Left lung (tissue), 14 donors: ENCODE measurements at places on chromosomes 1 and 21.

DNA sequence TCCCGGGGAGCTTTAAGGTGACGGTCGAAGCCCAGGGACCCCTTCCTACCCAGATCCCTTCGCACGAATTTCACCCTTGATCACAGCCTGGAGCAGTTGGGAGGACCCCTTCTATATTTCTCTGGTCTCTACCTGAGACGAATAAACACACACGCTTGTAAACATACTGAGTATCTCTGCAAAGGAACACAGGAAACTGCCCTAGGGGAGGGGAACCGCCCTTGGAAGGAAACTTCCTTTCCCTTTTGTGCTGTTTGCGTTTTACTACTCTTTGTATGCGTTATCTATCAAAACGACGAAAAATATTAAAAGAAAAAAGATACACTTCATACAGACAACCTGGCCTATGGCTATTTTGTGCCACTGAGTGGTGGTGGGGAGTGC, 750 bp downstream of the NECAP2 start:
- DNase-seq, result no peak

- DNase-seq, result no peak
These were observed 62.8 kb downstream of the NGF start for GRCh38 chr1:115275216-115275615.

DNA sequence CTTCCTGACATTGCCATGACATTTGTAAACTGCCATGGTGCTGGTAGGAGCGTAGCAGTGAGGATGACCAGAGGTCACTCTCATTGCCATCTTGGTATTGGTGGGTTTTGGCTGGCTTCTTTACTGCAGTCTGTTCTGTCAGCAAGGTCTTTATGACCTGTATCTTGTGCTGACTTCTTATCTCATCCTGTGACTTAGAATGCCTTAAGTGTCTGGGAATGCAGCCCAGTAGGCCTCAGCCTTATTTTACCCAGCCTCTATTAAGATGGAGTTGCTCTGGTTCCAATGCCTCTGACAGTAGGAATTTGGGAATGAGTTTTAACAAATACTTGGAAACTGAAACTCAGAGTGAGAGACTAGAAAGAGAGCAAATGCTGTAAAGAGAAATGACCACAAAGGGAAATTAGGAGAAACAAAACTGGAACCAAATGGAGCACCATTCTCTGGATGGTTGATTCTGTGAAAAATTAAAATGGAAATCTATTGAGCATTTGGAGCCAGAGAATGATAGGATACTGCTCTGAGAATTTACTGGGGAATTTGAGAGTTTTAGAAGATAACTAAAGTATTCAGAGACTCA, 50.1 kb upstream of the RHOU start:
- DNase-seq, result no peak

GRCh38 chr1:171780583-171781175, 781 bp upstream of the METTL13 start:
- no peak for DNase-seq

- no peak for DNase-seq
These were observed 19.6 kb downstream of the SCMH1 start for GRCh38 chr1:41222496-41222895.

DNA sequence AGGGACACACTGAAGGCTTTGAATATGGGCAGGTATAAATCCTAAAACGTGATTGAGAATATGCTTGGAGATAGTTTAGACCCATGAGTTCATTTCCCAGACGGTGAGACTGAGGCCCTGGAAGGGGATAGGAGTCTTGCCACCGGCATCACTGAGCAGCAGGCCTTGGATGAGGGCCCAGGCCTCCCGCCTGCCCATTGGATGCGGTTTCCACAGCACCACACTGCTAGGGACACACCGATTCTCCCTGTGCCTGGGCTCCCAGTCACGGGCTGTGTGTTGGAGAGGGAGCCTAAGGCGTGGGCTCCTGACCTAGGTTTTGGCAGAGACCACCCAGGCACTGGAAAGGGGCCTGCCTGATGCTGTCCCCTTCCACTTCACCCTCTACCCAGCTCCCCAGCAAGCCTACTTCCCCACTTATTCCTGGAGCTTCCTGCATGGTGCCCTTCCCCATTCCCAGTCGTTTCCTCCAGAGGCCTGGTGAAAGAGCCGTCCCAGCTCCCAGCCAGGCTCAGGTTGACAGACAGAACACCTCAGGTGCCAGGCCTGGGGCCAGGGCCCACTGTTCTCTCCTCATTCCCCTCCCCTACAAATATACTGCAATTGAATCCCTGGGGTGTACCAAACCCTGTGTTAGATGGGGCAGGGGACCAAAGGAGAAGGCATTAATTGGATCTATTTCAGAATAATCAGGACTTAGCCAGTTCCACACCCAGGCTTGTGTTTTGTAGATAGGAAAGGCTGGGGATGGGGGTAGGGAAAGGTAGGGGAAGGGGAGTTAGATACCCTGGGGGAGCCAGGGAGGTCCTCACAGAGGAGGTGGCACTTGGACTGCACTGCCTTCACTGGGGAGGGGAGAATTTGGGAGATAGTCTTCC, 3.4 kb downstream of the FOXO6 start:
- no peak for DNase-seq

GRCh38 chr1:29341936-29342335, 105.6 kb downstream of the PTPRU start:
- no peak for DNase-seq

DNA sequence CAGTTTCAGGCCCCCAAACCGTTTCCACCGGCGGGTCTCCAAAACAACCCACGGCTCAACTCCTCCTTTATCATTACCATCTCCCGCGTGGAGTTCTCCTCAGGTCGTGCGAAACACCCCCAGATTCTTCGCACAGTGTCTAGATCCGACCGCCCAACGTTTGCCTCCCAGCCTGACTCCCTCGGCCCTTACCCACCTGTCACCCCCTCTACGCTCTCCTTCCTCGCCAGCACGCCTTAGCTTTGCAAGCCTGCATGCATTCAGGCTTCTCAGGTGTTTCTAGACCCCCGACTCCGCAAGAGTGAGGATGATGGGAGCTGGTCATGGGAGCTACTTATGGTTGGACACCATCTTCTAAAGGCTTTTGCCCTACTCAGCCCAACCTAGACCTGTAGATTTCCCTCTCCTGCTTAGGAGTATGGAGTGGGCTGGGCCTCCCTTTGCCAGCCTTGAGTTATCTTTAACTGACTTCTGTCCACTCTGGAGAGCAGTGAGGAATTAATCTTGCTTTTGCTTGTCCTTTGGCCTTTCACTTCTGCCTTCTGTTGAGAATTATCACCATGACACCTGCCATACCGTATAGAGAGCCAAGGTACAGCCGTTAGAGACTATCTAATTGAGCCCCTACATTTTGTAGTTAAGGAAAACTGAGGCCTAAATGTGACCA, 865 bp downstream of the ATP5IF1 start:
- DNase-seq, result no peak
